Stimulated activated naive CD8-positive, alpha-beta T cell treated with anti-CD3 and anti-CD28 coated beads, Interleukin-15, amount 100 ng/mL, for 72 hours (primary cell): ENCODE measurements at places on chromosomes 13 and 19.

DNA sequence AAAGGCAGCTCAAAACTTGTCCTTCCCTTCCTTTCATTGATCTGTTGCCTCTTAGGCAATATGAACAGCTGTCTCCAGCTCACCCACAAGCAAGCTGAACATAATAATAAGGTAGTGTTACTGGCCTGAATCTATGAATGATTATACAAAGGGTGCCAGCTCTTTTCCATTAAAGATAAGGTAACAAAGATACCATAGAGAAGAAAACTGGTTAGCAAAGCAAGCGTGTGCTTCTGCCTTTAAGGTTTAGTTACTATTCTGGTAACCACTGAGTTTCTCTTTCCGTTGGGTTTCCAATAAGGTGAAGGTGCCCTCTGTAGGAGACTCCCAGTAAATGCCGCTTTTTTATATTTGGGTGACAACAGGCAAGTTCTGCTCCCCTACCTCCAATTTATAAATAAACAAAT, 12.1 kb upstream of the DACH1 start:
- no peak for DNase-seq

DNA sequence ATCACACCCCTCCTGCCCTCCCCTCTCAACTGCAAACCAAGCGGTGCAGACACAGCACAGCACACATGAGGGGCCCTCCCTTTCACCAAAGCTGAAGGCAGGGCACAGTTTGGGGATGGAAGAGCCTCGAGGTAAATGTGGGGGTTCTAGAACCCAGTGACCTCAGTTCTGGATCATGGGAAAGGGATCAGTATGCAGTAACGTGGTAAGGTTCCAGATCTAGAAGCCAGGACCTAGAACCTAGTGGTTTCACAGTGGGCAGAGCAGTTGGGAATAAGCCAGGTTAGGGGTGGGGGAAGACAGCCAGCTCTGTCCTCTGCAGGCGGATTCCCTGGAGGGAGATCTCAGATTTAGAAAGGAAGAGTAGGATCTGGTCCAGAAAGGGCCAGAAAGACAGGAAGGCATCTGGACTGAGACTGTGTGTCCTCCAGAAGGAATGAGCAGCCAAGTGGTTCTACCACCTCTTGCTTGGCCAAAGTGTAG, 3.1 kb downstream of the FTL start:
- no peak for DNase-seq

DNA sequence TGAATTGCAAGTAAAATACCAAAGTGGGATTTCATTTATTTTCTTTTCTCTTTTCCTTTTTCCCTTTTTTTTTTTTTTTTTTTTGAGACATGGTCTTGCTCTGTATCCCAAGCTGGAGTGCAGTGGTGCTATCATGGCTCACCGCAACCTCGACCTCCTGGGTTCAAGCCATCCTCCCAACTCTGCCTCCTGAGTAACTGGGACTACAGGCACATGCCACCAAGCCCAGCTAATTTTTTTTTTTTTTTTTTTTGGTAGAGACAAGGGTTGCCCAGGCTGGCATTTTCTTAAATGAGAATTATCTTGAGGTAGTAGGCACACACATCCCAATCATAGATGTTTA, 68.5 kb upstream of the GPR183 start:
- no peak for DNase-seq

DNA sequence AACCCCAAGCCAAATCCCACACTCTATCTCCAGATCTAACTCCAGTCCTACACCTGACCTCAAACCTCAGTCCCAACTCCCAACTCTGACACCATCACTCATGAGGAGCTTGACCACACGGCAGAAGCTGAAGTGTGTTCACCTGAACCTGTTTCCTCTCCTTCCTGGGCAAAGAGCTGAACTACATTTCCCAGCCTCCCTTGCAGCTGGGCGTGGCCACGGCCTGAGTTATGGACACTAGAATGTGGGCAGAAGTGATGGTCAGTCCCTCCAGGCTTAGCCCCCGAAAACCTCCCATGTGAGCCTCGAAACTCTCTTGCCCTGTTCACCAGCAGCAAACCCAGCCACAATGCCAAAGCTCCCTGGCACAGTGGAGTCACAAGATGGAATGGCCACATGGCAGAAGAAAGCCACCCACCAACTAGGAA, 19.5 kb upstream of the MEIS3 start:
- DNase-seq, result no peak

GRCh38 chr13:100824366-100824765, 149.8 kb upstream of the TMTC4 start:
- DNase-seq, result no peak

- peak; percentile 51 for DNase-seq
Observed at GRCh38 chr13:27533155-27533643, 82.8 kb upstream of the MTIF3 start.

GRCh38 chr13:46885018-46885417, 11.8 kb downstream of the HTR2A start:
- DNase-seq, result no peak

GRCh38 chr13:109036078-109036780, 406.8 kb downstream of the MYO16 start:
- no peak for DNase-seq

GRCh38 chr13:93248627-93249047, 22.0 kb downstream of the GPC6 start:
- DNase-seq, result no peak

GRCh38 chr13:22740264-22740663, 440.5 kb upstream of the SGCG start:
- DNase-seq, result no peak

DNA sequence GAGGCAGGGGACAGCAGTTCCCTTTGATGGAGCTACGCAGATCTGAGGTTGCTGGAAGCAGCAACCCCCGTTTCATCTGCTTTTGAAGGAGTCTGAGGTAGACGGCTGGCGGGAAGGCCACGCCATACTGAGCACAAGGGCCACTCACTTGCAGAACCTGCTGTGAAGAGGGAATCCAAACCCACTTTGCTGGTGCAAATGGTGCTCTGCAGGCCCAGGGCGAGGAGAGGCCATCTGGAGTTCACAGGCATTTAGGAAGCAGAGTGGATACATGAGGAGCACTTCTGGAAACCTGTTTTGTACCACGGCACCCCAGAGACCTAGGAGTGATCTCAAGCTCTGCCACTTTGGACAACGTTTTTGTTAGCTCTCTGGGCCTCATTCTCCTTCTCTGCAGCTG, 227.8 kb downstream of the UQCRFS1 start:
- no peak for DNase-seq

GRCh38 chr13:103614761-103615160, 548.5 kb upstream of the SLC10A2 start:
- DNase-seq, result no peak

- no peak for DNase-seq
Observed at GRCh38 chr13:79456656-79457365, 24.1 kb upstream of the NDFIP2 start.

DNA sequence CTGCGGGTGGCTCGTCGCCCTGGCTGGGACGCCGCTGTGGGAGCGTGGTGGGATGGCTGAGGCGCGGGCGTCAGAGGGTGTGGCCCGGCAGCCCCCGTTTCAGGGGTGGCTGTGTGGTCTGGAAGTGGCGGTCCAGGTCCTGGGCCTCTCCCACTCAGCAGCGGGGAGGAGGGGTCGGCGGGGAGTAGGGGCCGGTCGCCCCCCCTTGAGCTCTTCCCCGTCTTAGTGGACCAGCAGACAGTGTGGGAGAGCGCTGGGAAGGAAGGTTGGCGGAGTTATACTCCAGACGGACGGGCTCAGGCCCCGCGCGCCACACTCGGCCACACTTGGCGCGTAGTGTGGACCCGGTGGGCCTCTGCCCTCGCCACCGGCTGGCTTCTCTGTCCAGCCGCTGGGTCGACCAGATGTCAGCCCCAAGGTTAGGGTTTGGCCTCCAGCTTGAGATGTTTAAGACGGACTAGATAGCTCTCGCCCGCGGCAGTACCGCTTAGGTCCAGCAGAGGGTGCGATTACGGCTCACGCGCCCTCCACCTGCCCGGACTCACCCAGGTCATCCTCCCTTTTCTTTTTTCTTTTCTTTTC, 21.7 kb upstream of the ZNF429 start:
- DNase-seq, result peak; percentile 78

DNA sequence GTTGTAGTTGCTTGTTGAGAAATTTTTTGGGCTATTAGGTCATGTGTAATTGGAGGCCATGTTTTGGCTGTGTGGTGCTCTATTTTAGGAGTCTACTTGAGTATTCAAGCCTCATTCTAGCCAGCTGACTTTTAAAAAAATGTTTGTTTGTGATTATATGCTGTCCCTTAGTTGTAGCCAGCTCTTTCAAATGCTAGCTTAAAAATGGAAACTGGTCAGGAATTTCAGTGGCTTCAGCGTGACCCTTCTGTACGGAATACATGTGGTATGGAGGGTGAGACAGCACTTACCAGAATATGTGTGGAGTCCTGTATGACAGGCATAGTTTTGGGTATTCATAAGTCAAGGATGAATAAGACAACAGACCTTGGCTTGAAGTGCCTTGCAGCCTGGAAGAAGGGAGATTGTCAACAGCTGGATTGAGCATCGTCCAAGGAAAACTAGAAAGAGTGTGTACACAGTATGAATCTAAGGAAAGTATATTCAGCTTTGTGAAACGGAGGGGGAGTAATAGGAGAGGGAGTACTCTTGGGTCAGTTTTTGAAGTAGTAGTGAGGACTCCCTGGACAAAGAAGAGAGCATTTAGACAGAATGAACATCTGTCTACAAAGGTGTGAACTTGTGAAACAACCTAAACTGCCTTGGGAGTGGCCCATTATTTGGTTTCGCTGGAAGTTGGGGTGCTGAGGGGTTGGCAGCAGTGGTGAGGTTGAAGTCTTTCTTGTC, 20.0 kb upstream of the WTIP start:
- DNase-seq, result no peak
